Effector CD8-positive, alpha-beta T cell (primary cell): ENCODE measurements at places on chromosomes 5 and 9.

DNA sequence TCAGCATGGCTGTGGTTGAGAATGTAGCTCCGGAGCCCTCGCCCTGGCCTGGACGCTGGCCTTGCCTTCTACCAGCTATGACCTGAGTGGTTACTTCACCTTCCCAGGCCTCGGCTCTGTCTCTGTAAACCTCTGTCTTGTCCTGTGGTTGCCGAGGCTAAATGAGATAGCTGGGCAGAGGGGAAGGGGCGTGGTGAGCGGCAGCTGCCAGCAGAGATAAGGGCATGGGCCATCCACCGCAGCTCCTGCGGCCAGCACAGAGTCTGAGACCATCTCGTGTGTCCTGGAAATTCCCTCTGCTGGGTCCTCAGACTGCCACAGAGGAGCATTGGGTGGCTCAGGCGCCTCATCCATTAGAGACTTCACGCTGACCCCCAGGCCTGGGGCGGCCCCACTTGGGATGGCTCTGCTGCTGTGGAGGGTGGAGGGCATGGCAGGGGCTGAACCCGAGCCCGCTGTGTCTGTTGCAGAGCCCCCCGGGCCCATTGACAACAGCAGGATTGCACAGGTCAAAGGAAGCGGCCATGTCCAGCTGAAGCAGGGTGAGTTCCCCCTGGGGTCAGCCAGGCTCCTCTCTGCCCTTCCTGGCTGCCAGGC lies 43.9 kb downstream of the USP20 start:
- DNase-seq = no peak

GRCh38 chr9:126569036-126569435 lies 44.7 kb upstream of the LMX1B start:
- no peak for DNase-seq

DNA sequence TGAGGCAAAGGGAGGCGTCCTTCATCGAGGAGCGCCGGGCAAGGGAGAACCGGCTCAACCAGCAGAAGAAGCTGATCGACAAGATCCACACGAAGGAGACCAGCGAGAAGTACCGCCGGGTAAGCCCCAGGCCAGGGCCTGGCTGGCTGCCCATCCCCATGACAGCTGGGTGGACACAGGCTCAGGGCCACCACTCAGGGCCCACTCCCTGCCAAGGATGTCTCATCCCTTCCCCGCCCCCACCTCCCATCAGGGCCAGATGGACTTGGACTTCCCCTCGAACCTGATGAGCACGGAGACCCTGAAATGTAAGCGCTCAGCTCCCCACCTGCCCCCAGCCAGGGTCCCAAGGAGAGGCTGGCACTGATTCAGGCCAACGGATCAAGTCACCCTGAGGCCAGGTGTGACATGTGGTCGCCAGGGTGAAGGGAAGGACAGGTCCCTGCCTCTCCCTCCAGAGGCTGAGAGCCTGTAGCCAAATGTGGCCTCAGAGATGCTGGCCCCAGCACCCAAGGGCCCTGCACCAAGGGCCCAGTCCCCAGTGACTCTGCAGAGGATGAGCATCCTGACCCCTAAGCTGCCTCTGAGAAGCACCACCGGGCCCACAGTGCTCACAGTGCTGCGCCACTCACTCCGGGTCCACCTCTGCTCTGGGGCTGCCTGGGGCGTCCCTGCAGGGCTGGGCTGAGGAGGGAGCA lies 3.1 kb upstream of the RABL6 start:
- DNase-seq = no peak

DNA sequence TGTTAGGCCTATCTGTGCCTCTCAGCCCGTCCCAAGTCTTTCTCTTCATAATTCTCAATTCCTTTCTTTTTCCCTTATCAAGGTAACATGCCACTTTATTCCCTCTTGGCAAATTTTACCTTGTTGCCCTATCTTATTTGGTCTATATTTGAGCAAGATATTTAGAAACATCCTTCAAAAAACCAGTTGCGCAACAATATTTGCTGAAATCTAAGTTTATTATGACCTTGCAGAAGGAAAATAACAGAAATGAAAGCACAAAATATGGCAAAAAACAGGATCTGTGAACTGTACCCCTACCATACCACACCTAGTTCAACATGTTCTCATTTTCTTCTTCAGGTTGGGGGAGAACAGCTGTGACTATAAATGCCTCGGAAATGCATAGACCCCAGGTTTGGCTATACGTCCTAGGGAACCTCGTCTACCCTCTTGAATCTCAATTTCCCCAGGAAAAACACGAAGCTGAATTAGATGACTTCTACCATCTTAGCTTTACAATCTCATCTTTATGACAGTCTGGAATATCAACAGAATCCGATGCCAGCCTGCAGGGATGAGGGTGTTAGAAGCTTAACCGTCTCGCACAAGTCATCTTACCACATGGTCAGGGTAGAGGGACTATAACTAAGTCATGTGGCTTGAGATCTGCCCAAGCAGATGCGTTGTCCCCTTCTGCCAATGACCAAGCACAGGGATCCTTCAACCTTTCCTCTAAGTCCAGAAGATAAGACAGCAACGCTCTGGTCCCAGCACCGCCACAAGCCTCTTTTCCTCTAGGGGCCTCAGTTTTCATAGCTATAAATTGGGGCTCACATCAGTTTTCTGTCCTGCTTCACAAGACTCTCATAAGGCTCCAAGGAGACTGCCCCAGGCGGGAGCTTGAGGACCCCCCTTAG lies 1.3 kb downstream of the LCP2 start:
- DNase-seq = no peak

- DNase-seq = no peak
These were observed 689 bp downstream of the AK3 start for GRCh38 chr9:4740388-4740637.

DNA sequence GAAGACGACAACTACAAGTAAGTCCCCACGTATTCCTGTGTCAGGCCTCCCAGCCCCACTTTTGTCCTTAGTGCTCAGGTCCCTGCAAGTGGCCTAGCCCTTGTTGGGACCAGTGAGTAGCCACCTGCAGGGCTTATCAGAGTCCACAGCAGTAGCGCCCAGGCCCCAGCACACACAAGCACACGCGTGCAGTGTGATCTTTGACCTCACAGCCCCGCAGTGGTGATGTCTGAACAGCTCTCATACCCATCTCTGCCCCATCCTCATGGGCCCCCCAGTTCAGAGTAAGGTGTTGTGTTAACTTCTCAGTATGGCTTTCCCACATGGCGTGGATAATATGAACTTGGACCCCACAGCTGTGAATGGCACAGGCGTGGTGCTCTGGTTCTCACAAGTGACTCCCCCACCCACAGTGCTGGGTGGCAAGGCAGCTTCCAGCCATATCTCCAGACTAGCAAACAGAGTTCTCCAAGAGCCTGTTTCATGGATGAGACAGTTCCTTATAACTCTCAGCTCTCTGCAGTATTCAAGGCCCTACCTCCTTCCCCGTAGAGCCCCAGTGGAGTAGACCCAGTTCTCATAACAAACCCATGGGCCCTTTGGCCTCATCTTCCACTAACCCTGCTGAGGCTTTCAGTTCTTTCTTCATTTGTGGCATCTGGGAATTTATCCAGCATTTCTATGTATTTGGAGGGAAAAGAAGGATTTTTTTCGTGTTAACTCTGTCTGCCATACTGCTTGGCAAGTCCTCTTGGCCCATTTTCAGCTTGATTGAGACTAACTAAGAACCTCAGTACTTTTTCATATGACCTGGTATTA lies 46.5 kb upstream of the ANGPTL2 start:
- no peak for DNase-seq

DNA sequence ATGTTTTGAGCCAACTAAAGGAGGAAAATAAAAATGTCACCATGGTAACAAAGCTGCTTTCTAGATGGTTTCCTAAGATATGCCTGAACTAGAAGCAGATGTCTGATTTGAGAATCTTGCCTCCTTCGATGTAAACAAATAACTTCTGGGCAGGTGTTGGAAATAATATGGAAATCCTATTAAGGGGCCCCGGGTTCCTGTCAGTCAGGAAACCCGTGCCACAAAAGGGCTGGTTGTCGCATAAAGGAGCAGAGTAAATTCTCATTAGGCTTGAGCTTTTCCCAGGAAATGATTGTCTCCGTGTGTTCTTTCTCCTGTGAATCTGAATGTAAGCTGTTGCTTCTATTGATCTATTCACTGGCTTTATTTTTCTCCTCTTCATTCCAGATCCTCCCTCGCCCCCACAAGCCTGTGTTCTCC lies 90.8 kb downstream of the TLE4 start:
- no peak for DNase-seq

GRCh38 chr5:881551-881935 lies 11.1 kb downstream of the BRD9 start:
- no peak for DNase-seq

- DNase-seq = no peak
These were observed 31.2 kb downstream of the NR3C1 start for GRCh38 chr5:143372187-143372829.

DNA sequence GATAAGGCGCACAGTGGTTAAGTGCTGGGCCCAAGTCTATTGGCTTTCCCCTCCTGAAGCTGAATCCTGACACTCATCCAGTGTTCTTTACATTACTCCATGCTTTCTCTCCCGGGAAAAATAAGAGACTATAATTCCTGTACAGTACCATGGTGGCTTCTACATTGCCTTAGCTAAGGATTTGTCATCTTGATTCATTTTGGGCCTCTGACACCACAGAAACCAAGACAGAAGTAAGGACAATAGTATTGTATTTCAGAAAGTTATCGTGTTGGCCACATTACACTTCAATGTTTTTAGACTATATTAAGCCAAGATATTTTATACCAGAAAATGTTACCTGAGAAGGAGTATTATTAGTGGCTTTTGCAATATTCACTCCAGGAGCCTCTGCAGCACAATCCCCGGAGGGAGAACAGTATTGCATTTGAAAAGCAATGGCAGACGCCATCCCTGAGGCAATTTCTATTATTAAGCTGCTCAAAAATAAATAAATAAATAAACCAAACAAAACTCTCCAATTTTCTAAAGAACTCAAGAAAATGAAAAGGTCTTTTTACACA lies 267.9 kb downstream of the ENC1 start:
- DNase-seq = no peak

- DNase-seq = no peak
These were observed 360.1 kb upstream of the C9orf72 start for GRCh38 chr9:27933210-27934025.

GRCh38 chr9:15543047-15543813 lies 9.6 kb upstream of the CCDC171 start:
- DNase-seq = no peak

- DNase-seq = no peak
These were observed 92.0 kb downstream of the PHF2 start for GRCh38 chr9:93668261-93668871.

- no peak for DNase-seq
These were observed 150.5 kb downstream of the GCNT1 start for GRCh38 chr9:76609285-76610010.

DNA sequence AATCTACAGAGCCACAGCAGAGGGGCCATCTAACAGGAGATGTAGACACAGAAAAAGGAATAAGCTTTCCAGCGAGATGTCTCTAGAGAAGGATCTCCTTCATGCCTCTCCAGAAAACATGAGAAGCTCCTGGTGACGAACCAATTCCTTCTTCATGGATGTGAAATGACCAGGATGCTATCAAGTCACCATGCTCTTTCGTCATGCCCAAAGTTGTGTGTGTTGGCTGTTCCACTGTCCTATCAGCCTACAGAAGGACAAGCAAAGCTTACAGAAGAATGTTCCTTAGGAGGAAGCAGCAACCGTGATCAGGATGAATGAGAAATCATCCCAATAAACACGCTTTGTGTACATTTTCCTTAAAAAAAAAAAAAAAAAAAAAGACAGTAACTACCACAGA lies 54.4 kb downstream of the ALDH7A1 start:
- DNase-seq = no peak

GRCh38 chr9:91760906-91761305 lies 189.1 kb downstream of the ROR2 start:
- DNase-seq = no peak

DNA sequence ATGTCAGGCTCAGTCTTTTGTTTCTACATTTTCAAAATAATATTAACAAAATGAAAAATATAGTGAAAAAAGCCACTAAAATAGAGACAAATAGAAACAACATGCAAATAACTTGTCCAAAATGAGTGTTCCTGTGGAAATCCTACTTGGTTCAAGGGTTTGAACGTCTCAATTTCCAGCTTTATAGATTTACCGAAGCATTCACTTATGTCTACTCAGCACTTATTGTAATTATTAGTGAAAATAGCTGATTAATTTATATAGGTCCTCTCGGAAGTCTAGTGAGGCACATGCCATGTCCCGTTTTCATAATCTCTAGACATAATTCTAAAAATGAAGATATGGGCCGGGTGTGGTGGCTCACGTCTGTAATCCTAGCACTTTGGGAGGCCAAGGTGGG lies 99.9 kb upstream of the NFIB start:
- no peak for DNase-seq

- no peak for DNase-seq
These were observed 13.6 kb downstream of the TIMD4 start for GRCh38 chr5:156949424-156949823.
